ENCODE measurements at places on chromosomes 6 and 20. TPM values are rescaled to one million over a fixed set of nuclear protein-coding genes. Genes with fewer than 3 reads are reported as not detected.

- no peak overlapping the region for H3K27ac ChIP-seq
- no peak for DNase-seq
- no peaks in the 10 kb centered on the region for H3K36me3 ChIP-seq
- H3K4me3 ChIP-seq = no peak overlapping the region
Observed at GRCh38 chr6:16265351-16266341, 27.3 kb downstream of the GMPR start.

Gene PLCB4
- not detected for total RNA-seq

DNA sequence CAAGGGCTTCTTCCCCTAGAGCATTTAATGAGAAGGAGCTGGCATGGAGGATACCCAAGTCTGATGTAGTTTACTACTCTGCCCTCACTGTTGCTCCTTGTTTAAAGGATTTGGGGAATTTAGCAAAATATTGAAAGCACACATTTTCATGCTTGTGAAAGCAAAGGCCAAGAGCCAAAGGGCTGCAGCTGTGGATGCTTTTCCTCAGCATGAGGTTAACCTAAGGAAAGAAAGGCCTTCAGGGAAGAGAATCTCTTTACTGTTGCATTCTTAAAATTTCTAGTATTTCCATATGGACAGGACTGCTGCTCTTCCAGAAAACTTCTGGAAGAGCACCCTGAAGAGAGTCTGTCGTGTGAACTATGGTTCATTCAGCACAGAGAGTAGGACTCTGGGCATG is 45.9 kb upstream of the SASH1 start:
- H3K36me3 ChIP-seq = no peaks in the 10 kb centered on the region
- DNase-seq = no peak
- H3K27me3 ChIP-seq = peaks cover 7% of the 10 kb centered on the region

DNA sequence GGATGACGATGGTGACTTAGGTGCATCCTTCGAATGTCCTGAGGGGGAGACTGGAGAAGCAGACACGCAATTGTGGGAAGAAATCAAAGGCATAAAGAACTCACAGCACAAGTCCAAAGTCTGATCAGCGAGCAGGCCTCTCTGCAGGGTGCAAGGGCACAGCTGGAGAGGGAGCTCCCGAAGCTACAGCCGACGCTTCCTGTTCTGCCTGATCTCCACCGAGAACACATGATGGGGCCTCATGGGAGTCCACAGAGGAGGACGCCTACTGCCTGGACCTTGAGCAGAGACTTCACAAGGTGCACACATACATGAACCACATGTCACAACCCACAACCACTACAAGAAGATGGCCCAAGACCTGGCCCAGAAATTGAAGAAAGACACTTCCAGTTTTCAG is 51.4 kb downstream of the RIN2 start:
- H3K4me1 ChIP-seq = no peaks in the 10 kb centered on the region
- H3K27me3 ChIP-seq = peaks cover 4% of the 10 kb centered on the region
- no peak overlapping the region for H3K4me3 ChIP-seq
- DNase-seq = no peak

DNA sequence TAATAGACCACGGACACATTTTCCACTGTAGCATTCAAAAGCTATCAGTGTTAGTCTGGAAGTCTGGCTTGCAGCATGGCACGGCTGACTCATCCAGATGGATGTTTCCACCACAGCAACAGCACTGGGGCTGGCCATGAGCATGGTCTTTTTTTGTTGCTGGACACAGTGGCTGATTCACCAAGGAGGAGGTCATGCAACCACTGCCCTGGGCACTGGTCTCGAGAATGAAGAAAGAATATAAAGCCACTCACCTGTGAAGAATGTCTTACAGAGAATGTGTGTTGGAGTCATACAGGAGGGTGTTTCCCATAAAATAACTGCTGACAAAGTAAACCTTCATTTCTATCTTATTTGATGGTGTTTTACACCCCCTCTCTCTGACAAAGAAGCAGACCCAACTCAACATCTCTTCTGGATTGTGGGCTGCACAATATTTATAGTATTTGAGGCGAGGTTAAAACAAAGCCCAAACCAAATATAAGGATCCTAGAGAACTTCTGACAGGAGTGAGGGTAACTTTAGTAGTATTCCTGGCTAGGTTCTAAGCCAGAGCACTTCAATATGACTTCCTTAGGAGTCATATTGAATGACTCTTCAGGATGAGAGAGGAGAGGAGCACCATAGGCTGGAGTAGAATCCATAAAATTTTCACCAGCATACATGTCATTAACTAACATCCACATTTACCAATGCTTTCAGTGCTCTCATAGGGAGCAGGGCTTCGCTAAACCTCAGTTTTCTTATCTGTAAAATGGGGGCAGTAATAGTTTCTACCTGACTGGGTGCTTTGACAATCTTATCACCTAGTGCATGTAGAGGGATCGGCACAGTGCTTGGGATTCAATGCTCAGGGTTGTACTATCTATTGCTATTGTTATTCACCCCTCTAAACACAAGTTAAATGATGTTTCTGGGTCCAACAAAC is 121.4 kb downstream of the KIF13A start:
- H3K4me1 ChIP-seq = no peaks in the 10 kb centered on the region
- H3K27ac ChIP-seq = no peak overlapping the region

Gene KCNS1
- not detected for total RNA-seq

Gene SPATA2
- total RNA-seq = 8.2 TPM

DNA sequence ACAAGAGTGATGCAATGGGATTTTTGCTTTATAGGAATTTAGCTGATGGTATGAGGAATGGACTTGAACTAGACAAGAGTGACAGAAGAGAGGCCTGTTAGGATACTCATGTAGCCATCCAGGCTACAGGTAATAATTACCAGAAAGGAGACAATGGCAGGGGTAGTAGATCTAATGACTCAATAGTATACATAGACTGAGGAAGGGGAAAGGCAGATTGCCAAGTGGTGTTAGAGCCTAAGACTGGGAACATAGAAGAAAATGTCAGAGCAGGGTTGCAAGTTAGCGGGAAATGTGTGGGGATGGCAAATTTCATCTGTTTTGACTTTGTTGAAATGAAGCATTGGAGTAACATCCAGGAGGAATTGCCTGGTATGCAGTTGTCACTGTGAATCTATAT is 295.6 kb downstream of the UTRN start:
- H3K27me3 ChIP-seq = no peaks in the 10 kb centered on the region
- no peak for DNase-seq
- H3K36me3 ChIP-seq = peaks cover 43% of the 10 kb centered on the region
- H3K4me1 ChIP-seq = peaks cover 55% of the 10 kb centered on the region

GRCh38 chr6:5753209-5753608 is 253.5 kb downstream of the NRN1 start:
- DNase-seq = no peak
- no peaks in the 10 kb centered on the region for H3K27me3 ChIP-seq
- H3K4me1 ChIP-seq = no peaks in the 10 kb centered on the region
- peaks cover 26% of the 10 kb centered on the region for H3K36me3 ChIP-seq

GRCh38 chr20:43824309-43825050 is 90.2 kb upstream of the TOX2 start:
- H3K36me3 ChIP-seq = no peaks in the 10 kb centered on the region
- H3K4me1 ChIP-seq = peaks cover 9% of the 10 kb centered on the region
- no peaks in the 10 kb centered on the region for H3K27me3 ChIP-seq

Gene LEMD2
- total RNA-seq = 74.1 TPM

- peaks cover 19% of the 10 kb centered on the region for H3K27me3 ChIP-seq
- H3K4me1 ChIP-seq = peaks cover 10% of the 10 kb centered on the region
- H3K36me3 ChIP-seq = no peaks in the 10 kb centered on the region
- H3K4me3 ChIP-seq = no peak overlapping the region
Observed at GRCh38 chr20:21501184-21501583, 12.7 kb downstream of the NKX2-2 start.

- no peaks in the 10 kb centered on the region for H3K4me1 ChIP-seq
- no peak overlapping the region for H3K27ac ChIP-seq
- H3K4me3 ChIP-seq = no peak overlapping the region
- H3K36me3 ChIP-seq = peaks cover 18% of the 10 kb centered on the region
- H3K27me3 ChIP-seq = no peaks in the 10 kb centered on the region
Observed at GRCh38 chr20:43710370-43711044, 16.3 kb downstream of the GTSF1L start.

Gene CCN6
- not detected for total RNA-seq

- H3K27ac ChIP-seq = peak overlapping the region; percentile 63
- no peaks in the 10 kb centered on the region for H3K27me3 ChIP-seq
Observed at GRCh38 chr6:144469144-144469575, 184.0 kb downstream of the UTRN start.

Gene EPHA7
- not detected for total RNA-seq

Gene SPATS1
- not detected for total RNA-seq

Gene COL19A1
- total RNA-seq = not detected

DNA sequence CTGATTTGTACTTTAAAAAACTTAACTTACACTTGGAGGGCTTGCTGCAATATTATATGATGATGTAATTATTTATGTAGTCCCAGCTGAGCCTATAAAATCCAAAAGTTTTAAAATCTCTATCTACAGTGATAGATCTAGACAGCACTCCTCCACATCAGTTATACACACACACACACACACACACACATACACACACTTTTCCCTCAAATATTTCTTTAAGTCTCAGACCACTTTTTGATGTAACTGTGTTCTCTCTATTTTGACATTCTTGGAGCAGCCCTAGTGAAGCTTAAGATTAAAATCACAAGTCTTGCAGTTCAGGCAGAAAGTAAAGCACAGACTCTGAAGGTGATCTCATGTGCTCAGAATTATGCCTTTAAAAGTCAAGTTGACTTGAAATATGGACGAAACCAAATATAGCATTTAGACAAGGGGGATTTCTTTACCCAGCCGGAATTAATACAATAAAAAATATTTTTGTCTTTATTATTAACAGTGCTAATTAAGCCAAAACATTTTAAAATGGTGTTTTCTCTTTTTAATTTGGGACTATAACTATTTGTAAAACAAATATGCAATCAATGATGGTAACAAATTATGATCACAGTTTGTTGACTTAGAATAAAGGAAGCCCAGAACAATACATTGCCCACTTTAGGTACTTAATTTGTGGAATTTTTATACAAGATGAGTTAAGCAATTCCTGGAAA is 63.5 kb upstream of the TMEM30A start:
- no peak for DNase-seq
- no peak overlapping the region for H3K4me3 ChIP-seq
- H3K27ac ChIP-seq = no peak overlapping the region
- H3K4me1 ChIP-seq = peaks cover 1% of the 10 kb centered on the region

GRCh38 chr6:77620278-77620882 is 32.5 kb upstream of the MEI4 start:
- no peaks in the 10 kb centered on the region for H3K27me3 ChIP-seq
- H3K27ac ChIP-seq = no peak overlapping the region
- H3K4me3 ChIP-seq = no peak overlapping the region
- no peak for DNase-seq
- no peaks in the 10 kb centered on the region for H3K36me3 ChIP-seq
- H3K4me1 ChIP-seq = no peaks in the 10 kb centered on the region

DNA sequence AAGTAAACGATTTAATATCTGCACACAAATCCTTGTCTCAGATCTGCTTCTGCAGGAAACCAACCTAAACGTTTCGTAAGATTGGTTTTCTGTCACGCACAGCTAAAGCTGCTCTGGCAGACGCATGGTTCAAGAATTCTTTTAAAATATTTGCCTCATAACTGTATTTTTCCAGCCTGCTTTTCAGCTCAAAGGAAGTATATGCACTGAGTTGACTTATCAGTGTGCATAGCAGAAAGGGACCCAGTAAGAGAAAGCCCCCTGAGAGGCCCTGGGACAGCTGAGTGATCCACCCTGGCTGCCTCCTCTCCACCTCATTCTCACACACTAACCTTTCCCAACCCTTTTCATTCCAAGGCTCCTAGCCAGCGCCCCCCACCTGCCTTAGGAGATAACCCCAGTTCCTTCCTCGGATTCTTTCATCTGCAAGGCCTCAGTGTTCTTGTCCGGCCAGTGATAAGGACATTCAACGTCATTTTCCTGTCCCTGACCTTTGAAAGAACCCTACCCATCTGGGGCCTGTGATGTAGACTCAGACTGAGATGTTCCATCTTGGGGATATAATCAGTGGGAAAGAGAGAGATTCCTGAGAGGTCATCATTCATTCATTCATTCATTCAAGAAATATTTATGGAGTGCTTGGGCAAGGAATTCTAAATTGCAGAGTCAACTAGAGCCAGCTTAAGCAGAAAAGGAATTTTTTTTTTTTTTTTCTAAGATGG is 22.4 kb upstream of the SLC9A8 start:
- H3K4me1 ChIP-seq = peaks cover 23% of the 10 kb centered on the region
- no peak overlapping the region for H3K4me3 ChIP-seq
- H3K27ac ChIP-seq = no peak overlapping the region
- H3K36me3 ChIP-seq = no peaks in the 10 kb centered on the region

- no peak overlapping the region for H3K4me3 ChIP-seq
- peaks cover 4% of the 10 kb centered on the region for H3K27me3 ChIP-seq
- H3K36me3 ChIP-seq = no peaks in the 10 kb centered on the region
- no peaks in the 10 kb centered on the region for H3K4me1 ChIP-seq
Observed at GRCh38 chr20:54611708-54612412, 136.5 kb downstream of the DOK5 start.

- H3K27ac ChIP-seq = no peak overlapping the region
- no peaks in the 10 kb centered on the region for H3K36me3 ChIP-seq
- H3K4me1 ChIP-seq = no peaks in the 10 kb centered on the region
- peaks cover 2% of the 10 kb centered on the region for H3K27me3 ChIP-seq
- DNase-seq = no peak
Observed at GRCh38 chr6:148027201-148027600, 315.4 kb upstream of the SASH1 start.

DNA sequence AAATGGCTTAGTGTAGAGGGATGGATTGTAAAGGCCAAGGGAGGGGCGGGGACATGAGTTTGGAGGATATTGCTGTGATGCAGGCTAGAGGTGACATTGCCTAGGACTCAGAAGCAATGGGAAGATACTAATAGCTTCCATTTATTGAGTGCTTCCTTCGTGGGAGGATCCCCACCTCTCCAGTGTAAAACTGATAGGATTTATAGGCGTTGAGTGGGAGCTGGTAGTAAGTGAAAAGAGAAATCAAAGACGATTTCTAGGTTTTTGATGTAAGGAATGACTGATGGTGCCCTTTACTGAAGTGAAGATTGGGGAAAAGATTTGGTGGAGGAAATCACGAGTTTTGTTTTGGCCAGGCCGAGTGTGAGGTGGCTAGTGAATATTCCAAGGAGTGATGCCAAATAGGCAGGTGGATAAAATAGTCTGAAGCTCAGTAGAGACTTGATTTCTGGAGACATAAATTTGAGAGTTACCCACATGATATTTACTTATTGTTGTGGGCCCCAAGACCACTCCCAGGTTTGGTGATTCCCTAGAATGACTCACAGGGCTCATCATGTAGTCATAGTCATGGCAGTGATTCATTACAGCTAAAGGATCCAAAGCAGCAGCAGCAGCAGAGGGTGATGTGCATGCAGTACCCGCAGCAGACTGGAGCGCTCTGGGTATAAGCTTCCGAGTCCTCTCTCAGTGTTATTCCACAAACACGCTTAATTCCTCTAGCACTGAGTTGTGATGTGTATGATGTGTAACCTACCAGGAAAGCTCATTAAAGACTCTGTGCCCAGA is 10.2 kb downstream of the RPRD1B start:
- H3K36me3 ChIP-seq = peaks cover 38% of the 10 kb centered on the region
- H3K27me3 ChIP-seq = no peaks in the 10 kb centered on the region
- DNase-seq = no peak

GRCh38 chr20:40895182-40895581 is 133.4 kb upstream of the TOP1 start:
- DNase-seq = no peak
- no peak overlapping the region for H3K4me3 ChIP-seq
- H3K36me3 ChIP-seq = no peaks in the 10 kb centered on the region
- no peaks in the 10 kb centered on the region for H3K4me1 ChIP-seq
- peaks cover 15% of the 10 kb centered on the region for H3K27me3 ChIP-seq

GRCh38 chr6:678520-678919 is 14.4 kb downstream of the EXOC2 start:
- no peak overlapping the region for H3K27ac ChIP-seq
- DNase-seq = no peak
- no peak overlapping the region for H3K4me3 ChIP-seq
- H3K36me3 ChIP-seq = peaks cover 24% of the 10 kb centered on the region

Data from activated CD4-positive, alpha-beta T cell treated with anti-CD3 and anti-CD28 coated beads, Interleukin-2, amount 10 ng/mL, durations not matched to agents 7 days and 5 days (primary cell).